Calu3 (cell line): ENCODE measurements at places on chromosomes 1 and 21.

DNA sequence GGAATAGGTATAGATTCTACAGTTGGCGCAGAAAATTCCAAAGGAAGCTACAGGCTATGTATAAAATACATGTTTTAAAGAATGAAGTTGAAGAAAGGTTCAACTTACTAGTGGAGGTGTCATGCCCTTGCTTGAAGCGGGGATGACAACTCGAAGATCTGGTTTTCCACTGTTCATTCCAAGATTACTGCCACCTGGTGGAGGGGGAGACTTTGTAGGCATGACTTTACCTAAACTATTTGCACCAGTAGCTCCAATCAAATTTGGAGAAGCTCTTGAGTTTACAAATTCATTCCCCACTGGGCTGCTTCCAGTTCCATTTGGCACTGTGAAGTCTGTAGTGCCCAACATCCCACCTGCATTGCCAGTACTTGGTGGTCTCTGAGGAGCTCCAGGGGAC is 81.7 kb downstream of the AXDND1 start:
- peak; percentile 59 for DNase-seq

- no peak for DNase-seq
Measured at GRCh38 chr1:220974431-220974830, 95.2 kb downstream of the HLX start.

DNA sequence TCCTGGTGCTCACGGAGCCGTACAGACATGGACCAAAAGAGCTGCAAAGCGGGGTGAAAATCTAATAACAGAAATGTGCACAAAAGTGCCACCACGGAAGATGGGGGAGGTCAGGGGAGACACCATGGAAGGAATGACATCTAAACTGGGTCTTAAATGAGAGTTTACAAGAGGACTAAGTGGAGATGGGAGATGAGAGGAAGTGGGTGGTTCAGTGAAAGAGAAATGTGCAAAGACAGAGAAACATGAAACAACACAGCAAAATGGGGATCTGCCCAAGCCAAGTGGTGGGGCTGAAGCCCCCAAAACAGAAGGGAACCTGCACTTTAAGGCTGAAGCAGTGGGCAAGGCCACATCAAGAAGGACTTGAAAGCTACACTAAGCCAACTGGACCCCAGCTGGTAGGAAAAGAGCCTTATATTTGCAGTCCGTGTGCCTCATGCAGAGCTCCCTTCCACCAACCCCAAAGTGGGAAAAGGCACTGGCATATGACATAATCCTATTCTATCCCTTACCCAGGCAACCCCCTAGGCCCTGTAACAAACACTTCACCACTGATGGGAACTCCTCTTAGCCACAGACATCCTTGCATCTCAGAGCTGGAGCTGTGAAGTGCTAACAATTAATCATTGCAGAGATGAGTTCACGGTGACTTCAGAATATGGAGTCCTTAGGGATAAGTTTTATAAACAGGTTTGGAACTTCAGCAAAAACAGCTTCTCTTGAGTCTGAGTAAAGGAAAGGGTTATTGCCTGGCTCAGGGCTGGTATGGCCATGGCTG is 198.6 kb upstream of the EDN2 start:
- DNase-seq: no peak

DNA sequence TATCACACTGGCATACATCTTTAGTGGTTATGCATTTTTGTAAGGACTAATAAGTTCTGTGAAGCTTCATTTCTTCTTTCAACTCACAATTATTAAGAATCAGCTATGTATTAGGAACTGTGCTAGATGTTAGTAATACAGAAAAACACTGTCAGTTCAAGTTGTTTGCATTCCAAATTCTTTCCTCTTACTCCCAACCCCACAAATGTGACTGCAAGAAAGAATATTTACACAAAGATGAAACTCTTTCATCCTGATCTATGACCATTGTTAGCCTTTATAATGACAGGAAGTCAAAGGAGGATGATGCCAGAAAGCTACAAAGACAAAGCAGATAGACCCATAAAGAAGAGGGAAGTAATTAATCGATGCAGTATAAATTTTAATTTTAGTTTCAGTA is 21.0 kb upstream of the GADD45A start:
- no peak for DNase-seq

- no peak for DNase-seq
Measured at GRCh38 chr21:32567626-32568025, 17.7 kb downstream of the TCP10L start.

GRCh38 chr1:32989160-32990050 is 24.8 kb upstream of the RNF19B start:
- peak; percentile 60 for DNase-seq

DNA sequence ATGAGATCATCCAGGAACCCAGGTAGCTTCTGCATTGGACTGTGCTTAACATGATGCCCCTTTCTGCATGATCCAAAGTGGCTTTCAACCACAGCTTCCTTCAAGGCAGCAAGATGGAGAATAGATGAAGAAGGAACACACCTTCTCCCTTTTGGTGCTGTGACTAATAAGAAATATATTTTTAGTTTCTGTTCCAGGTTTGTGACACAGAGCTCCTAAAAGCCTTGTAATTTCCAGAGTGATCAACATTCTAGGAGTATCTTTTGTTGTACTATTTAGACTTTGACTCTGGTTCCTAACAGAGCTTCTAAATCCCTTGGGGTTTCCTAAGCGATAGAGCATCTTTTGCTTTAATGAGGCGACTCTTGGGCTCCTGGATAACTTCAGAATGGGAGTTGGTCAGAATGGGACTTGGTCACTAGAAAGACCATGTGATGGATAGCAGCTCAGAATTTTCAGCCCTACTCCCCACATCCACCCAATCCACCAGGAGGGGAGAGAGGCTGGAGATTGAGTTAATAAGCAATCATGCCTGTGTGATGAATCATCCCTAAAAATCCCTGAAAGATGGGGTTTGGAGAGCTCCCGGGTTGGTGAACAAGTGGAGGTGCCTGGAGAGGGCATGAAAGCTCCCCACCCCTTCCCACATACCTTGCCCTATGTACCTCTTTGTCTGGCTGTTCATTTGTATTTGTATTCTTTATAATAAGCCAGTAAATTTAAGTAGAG is 134.8 kb downstream of the FGGY start:
- DNase-seq: peak; percentile 8

- no peak for DNase-seq
Measured at GRCh38 chr21:46385846-46386733, 62.1 kb downstream of the PCNT start.

DNA sequence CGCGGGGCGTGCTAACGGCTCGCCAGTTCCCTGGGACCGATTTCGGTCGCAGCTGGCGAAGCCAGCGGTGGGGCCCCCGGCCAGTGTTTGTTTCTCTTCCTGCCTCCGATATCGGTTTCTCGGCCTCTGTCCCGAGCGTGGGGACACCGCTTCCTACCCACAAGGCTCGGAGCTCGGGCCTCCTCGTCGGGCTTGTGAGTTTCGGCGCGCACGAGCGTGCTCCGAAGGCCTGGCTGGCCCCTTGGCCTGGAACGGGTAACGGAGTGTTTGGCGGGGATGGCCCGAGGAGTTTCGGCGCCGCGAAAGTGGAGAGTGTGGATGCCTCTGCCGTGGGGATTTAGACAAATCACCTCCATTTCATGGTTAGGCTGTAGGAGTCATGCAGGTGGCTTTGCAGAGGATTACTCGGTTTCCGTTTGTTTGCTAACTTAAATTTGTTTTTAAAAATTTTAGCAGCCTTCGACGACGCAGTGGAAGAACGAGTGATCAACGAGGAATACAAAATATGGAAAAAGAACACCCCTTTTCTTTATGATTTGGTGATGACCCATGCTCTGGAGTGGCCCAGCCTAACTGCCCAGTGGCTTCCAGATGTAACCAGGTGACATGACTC is 559 bp downstream of the RBBP4 start:
- DNase-seq: no peak

DNA sequence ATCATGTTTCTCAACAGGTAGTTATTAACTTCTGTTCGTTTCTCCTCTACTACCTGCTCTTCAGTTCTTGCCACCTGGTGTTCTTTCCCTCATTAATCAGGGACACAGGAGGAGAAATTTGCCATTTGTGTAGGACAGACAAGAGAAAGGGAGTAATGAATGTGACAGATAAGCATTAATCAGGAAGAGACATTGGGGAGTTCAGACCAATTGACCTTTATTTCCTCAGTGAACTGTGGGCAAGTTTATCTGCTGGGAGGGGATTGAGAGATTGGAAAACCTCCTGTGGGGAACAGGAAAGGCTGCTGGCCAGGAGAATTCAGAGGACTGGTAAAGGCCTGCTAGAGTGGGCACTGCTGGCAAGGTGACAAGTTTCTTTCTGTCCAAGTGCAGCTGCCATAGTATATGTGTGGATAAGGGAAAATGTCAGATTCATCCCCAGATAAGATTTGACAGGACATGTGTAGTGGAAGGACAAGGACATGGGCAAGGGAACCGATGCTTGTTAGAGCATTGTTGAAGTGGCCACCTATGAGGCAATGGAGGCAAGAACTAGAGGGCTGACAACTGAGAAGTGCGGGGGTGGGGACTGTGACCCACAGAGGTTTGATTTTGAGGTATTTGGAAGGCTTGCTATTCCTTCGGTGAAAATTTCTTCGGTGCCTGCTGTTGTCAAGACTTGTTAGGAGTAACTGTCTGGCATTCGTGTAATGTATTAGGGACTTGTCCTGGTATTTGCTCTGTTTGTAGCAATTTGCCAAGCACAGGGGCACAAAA is 12.6 kb downstream of the SZT2 start:
- DNase-seq: no peak

DNA sequence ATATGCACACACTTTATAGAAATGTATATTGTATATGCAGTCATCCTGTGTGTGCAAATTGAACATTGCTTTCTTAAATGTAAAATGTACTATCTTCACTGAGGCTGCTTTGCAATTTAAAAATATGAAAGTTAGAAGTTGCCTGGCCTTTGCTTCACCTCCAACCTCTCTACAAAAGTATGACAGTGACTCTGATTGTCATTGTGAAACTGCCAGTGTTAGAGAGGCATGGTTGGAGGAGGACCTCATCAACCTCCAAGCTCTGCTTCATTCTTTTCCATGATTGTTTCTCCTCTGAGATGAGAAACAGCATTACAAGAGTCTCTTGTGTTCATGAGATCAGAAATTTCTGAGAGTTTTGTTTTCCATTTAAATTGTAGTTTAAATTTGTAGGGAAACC is 185.5 kb downstream of the ZC3H11B start:
- no peak for DNase-seq

DNA sequence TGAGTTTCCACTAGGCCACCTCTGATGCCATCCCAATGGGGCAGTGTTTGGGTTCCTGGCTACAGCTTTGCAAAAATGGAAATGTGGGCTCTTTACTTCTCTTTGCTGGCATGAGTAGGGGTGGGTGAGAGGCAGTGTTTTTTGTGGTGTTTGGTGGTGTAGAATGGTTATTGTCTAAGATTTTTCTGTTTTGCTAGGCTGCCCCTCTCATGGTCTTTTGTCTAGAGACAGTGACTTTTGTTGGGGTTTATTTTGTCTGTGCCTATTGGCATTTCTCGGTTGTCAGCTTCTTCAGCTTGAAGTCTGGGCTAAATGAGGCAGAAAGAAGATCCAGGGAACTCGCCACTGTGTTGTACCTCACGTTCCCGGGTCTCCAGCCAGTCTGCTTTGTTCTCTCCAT is 112.1 kb downstream of the CENPF start:
- no peak for DNase-seq

DNA sequence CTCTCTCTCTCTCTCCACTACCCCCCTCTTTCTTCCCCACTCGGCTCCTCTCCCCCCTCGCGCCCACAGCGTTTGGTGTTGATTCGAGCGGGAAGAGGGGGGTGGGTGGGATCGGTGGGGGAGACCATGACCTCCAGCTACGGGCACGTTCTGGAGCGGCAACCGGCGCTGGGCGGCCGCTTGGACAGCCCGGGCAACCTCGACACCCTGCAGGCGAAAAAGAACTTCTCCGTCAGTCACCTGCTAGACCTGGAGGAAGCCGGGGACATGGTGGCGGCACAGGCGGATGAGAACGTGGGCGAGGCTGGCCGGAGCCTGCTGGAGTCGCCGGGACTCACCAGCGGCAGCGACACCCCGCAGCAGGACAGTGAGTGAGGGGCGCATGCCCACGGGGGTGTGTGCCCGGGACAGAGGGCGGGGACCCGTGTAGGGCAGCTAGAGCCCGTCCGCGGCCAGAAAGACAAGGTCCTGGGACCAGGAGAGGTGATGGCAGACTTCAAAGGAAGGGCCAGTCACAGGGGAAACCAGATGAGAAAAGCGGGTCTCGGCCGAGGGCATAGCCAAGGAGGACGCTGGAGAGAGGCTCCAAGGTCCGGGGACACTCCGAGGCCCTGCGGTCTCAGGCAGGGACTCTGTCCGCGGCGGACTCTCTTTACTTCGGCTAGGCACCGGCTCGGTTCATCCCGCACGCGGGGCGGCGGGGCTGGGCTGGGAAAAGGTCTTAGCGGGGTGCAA is at the start of gene PRRX1:
Gene PRRX1, plus strand, starts transcription at position 39 of the 735 bp plus-strand sequence. Its CDS starts 88 bp downstream, at position 127.
- DNase-seq: peak; percentile 56

DNA sequence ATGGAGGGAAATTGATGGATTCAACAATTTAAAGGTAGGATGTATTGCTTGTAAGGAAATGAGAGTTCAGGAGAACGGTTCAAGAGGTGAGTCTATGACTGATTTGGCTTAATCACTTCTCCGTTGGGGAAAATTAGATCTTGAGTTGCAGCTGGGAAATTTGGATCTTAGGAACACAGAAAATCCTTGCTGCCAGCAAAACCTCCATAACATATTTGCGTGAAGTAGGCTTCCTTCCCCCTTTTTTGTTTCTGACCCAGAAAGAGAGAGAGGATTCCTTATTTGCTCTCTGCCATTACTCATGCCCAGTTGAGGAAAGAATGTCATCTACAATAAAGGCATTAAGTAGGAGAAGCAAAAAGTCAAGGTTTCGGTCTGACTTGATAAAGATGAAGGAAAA is 73.5 kb upstream of the PDC start:
- no peak for DNase-seq

DNA sequence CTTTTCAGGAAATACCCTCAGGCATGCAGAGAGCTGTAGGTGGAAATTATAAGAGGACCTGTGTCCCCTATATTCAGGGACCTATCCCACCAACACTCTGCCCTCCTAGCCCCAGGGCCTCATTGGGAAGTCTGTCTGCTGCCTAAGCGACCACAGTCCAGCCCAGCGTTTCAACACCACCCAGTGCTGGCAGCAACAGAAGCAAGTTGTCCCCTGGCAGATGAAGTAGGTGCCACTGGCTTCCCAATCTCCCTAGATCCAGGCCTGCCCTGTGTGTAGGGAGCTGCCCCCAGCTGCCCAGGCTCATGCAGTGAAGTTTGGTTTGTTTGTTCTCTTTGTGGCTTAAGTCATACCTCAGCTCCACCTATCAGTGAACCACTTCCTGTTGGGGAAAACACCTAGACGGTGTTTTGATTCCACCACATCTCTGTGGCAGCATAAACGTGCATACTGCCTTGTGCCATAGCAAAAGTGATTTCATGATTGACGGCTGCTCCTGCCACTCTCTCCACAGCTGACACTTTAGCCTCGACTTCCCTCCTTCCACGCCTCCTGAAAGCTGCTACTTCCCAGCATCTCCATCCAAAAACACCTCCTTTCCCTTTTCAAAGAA is 8.1 kb upstream of the LEFTY1 start:
- DNase-seq: peak; percentile 79
